ENCODE measurements at places on chromosomes 3 and 15. TPM values are rescaled to one million over a fixed set of nuclear protein-coding genes. Genes with fewer than 3 reads are reported as not detected.

GRCh38 chr15:51201581-51201980, 106.9 kb upstream of the TNFAIP8L3 start:
- no peaks in the 10 kb centered on the region for H3K4me1 ChIP-seq
- no peaks in the 10 kb centered on the region for H3K36me3 ChIP-seq
- no peaks in the 10 kb centered on the region for H3K27me3 ChIP-seq
- H3K27ac ChIP-seq = no peak overlapping the region

DNA sequence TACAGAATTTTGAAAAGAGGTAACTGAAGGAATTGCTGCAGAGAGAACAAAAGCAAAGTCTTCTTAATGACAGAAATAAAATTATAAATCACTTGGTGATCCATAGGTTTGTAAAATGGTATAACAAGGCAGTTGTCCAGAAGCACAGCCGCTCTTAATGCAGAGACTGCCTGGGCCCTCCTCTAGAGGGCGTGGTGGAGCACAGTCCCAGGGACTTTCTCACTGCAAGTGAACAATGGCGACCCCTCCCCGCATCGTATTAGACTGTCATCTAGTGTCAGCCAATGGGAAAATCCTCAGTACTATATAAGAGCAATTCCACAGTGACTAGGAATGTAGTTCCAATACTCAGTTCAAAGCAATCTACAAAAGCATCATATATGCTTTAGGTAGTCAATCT, 26.4 kb upstream of the ZBED2 start:
- H3K27ac ChIP-seq = no peak overlapping the region
- no peaks in the 10 kb centered on the region for H3K36me3 ChIP-seq
- no peak overlapping the region for H3K4me3 ChIP-seq

DNA sequence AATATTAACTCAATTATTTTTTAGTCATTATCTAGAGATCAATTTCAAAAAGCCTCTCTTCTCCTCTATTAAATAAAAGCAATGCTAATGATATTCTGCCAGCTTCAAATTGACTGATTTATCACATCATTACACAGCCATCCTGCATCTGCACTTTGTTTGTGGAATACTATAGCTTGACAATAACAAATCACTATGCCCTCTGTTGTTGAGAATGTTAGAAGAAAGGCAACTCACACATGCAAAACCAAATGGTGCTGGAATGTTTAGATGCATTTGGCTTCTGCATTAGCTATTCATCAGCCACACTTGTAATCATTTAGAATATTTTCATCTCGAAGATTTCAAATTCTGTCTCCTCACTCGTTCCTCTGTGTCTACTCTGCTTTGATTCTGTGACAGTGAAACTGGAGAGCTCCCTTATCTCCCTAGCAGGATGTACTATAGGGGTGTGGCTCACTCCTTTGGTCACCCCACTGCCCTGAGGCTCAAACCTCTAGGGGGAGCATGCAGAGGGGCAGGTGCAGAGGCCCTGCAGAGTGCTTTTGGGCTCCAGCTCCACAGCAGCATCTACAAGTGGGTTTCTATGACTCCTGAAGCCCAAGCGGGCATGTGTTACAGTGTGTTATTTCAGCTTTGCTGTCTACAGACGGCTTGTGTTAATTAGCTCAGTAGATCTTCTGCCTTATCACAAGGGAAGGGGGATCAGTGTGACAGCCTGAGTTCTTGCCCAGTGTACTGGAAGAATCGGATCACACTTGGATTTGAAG, 454.1 kb upstream of the BCHE start:
- H3K27me3 ChIP-seq = no peaks in the 10 kb centered on the region
- no peaks in the 10 kb centered on the region for H3K36me3 ChIP-seq
- H3K4me1 ChIP-seq = peaks cover 4% of the 10 kb centered on the region
- peak; percentile 19 for DNase-seq
- no peak overlapping the region for H3K27ac ChIP-seq

GRCh38 chr3:32037932-32038267, 56.4 kb downstream of the ZNF860 start:
- DNase-seq = no peak
- no peak overlapping the region for H3K4me3 ChIP-seq
- H3K27me3 ChIP-seq = no peaks in the 10 kb centered on the region
- no peak overlapping the region for H3K27ac ChIP-seq

DNA sequence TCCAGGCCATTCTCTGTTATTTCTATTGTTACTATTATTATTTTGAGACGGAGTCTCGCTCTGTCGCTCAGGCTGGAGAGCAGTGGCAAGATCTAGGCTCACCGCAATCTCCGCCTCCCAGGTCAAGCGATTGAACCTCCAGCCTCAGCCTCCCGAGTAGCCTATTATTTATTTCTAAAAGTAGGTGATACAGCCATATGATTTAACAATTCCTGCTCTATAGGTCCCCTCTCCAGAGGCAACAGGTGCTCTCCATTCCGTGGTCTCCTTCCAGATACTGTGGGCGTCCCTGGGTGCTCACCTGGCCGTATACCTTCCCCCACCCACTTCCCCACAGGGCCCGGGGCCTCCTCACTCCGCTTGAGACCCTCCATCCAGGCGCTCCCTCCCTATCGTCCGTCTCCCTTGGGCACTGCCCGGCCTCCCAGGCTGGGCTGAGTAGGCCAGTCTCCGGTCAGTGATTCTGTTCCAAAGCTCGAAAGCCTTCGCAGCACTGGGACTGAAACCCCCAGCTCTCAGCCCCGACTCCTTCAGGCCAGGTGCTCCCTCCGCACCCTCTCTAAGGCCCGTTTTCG, 708 bp upstream of the PTPN23 start:
- H3K4me1 ChIP-seq = peaks cover 20% of the 10 kb centered on the region
- DNase-seq = no peak
- H3K4me3 ChIP-seq = peak overlapping the region; percentile 100
- H3K36me3 ChIP-seq = no peaks in the 10 kb centered on the region
- peak overlapping the region; percentile 99 for H3K27ac ChIP-seq

GRCh38 chr15:55407498-55408011, 604 bp downstream of the CCPG1 start:
- H3K27ac ChIP-seq = peak overlapping the region; percentile 98
- no peaks in the 10 kb centered on the region for H3K36me3 ChIP-seq
- H3K4me3 ChIP-seq = peak overlapping the region; percentile 96
- H3K4me1 ChIP-seq = peaks cover 14% of the 10 kb centered on the region
- H3K27me3 ChIP-seq = peaks cover 7% of the 10 kb centered on the region

- no peak overlapping the region for H3K27ac ChIP-seq
- H3K27me3 ChIP-seq = no peaks in the 10 kb centered on the region
- no peaks in the 10 kb centered on the region for H3K4me1 ChIP-seq
- H3K4me3 ChIP-seq = no peak overlapping the region
Measured at GRCh38 chr3:187823746-187824145, 78.5 kb upstream of the BCL6 start.

DNA sequence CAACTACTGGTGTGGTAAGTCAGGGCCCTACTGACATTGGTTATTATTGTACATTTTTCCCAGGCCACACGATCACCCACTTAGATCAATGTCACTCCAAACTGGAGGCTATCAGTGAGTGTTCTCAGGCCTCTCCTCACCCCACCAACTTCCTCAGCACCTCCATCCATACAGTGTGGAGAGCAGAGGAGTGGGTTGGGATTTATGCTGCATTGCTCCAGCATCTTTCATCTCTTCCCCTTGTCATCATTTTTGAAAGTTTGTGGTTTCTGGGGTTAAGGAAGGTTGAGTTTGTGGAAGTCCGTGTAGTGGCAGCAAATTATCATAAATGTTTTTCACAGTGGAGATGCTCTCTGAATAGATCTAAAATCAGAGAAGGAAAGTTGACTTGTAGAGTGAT, 60.2 kb downstream of the TLNRD1 start:
- no peak overlapping the region for H3K4me3 ChIP-seq
- no peaks in the 10 kb centered on the region for H3K4me1 ChIP-seq
- H3K36me3 ChIP-seq = peaks cover 8% of the 10 kb centered on the region

DNA sequence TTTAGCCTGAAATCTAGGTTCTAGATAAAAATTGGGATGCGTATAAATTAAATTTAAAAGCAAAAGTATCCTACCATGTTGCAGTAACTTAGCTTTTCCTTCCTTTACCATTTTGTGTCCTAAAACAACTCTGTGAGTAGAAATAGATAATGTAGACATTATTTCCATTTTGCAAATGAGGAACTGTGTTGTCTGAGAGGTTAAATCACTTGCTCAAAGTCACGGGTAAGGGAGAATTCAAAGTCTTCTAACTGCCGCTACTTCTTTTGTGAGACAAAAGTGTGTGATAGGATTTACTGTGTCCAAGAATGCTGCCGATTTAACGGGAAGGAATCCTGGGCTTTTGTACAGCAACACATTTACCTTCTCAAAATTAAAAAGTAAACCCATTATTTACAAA, 40.7 kb downstream of the MYO1E start:
- H3K4me3 ChIP-seq = no peak overlapping the region
- no peaks in the 10 kb centered on the region for H3K36me3 ChIP-seq
- H3K27me3 ChIP-seq = peaks cover 5% of the 10 kb centered on the region
- no peak overlapping the region for H3K27ac ChIP-seq
- H3K4me1 ChIP-seq = no peaks in the 10 kb centered on the region
- DNase-seq = no peak

GRCh38 chr15:74829486-74829885, 3.1 kb downstream of the CPLX3 start:
- H3K27ac ChIP-seq = no peak overlapping the region
- H3K27me3 ChIP-seq = peaks cover 4% of the 10 kb centered on the region
- H3K36me3 ChIP-seq = no peaks in the 10 kb centered on the region

- H3K27me3 ChIP-seq = no peaks in the 10 kb centered on the region
- no peak overlapping the region for H3K27ac ChIP-seq
- no peak overlapping the region for H3K4me3 ChIP-seq
- H3K4me1 ChIP-seq = no peaks in the 10 kb centered on the region
Measured at GRCh38 chr3:40752492-40752891, 227.7 kb downstream of the ZNF621 start.

DNA sequence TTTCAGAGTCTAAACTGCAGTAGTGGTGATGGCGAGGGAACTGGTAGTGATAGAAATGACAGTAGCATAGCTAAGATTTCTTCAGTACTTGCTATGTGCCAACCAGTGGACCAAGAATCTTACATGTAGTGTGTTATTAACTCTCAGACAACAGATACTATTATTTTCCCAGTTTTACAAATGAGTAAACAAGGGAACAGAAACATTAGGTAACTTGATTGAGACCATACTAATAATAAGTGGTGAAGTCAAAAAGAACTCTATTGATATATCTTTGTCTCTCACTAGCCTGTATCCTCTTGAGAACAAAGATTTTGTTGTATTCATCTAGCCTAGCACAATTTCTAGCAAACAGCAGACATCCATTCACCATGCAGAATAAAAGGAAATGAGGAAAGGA, 250.1 kb downstream of the ZBTB20 start:
- no peak overlapping the region for H3K27ac ChIP-seq
- H3K4me1 ChIP-seq = peaks cover 28% of the 10 kb centered on the region
- peaks cover 5% of the 10 kb centered on the region for H3K27me3 ChIP-seq
- no peak for DNase-seq

SLC38A3 gene
- not detected for total RNA-seq

ZBBX gene
- total RNA-seq = 1.4 TPM

TPRG1 gene
- total RNA-seq = 1.3 TPM

SLC9C1 gene
- total RNA-seq = not detected

LMAN1L gene
- not detected for total RNA-seq
